SJCRH30 (cell line): ENCODE measurements at places on chromosomes 12 and 14. TPM values are rescaled to one million over a fixed set of nuclear protein-coding genes. Genes with fewer than 3 reads are reported as not detected.

The RNU4-1 gene
- total RNA-seq, result under 0.01 TPM in 2 replicates

The CLEC4C gene
- not detected in 2 replicates for total RNA-seq

The PTGER2 gene
- total RNA-seq, result 0.36 and 0.43 TPM in 2 replicates

The TMEM179 gene
- total RNA-seq, result not detected in 2 replicates

The PRPH gene
- 1.7 and 3.9 TPM in 2 replicates for total RNA-seq

The TMED10 gene
- total RNA-seq, result 119 and 123 TPM in 2 replicates

The DEPDC4 gene
- total RNA-seq, result 4.2 and 5.1 TPM in 2 replicates

The FAM181A gene
- total RNA-seq, result not detected in 2 replicates

The THTPA gene
- total RNA-seq, result 12.3 and 14.9 TPM in 2 replicates

The MYG1 gene
- 35.8 and 37.9 TPM in 2 replicates for total RNA-seq

The ANKS1B gene
- 1.4 and 2.4 TPM in 2 replicates for total RNA-seq

DNA sequence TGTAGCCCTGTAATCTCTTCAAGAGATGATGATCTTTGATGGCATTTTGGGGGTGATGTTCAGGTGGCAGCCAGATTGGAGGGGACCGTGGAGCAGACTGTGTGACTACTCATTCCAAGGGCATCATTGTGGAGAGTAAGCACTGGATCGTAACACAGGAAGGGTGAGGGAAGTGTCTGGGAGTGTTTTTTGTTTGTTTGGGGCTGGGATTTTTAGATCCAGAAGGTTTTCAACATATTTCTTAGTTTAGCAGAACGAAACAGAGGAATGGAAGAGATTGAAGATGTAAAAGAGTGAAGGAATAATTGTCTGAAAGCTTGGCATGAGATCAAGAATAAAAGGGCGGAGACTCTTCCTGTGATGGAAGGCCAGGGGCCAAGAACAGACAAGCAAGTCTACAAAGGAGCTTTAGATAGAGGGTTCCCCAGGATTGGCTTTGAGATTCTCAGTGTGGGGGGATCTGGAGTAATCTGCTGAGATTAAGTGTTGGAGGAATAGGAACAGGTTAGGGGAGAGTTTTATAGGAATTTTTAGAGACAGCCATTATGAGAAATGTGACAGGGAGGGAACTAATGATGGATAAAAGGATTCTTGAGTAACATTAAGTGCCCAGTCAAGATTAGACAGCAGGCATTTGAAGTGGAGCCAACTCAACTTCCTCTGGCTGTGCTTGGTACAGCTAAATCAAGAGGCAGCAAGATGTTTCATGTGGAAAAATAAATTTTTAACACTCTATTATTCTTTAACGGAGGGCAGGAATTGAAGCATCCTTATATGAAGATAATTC lies 79.7 kb upstream of the REP15 start:
- H3K36me3 ChIP-seq, result no peaks in the 10 kb centered on the region
- no peak overlapping the region for H3K27ac ChIP-seq
- no peak overlapping the region for H3K4me3 ChIP-seq

DNA sequence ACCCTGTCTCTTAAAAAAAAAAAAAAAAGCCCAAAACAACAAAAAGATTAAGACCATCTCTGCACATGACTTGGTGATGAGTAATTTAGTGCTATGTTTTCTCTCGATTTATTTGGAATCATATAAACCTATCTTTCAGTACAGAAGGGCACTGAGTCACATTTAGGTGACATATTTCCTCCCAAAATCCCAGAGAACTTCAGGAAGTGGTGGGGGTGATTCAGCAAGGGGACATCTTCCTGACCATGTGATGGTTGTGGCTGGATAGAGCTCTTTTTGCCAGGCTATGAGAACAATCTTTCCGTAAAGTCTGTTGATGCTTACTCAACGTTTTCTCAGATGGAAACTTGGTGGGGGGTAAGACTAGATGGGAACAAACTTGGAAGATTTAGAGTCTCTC lies 50.0 kb downstream of the PPFIBP1 start:
- no peaks in the 10 kb centered on the region; the same call in 1 of the 2 replicates for H3K36me3 ChIP-seq
- no peaks in the 10 kb centered on the region for H3K27me3 ChIP-seq
- no peak overlapping the region for H3K4me3 ChIP-seq

DNA sequence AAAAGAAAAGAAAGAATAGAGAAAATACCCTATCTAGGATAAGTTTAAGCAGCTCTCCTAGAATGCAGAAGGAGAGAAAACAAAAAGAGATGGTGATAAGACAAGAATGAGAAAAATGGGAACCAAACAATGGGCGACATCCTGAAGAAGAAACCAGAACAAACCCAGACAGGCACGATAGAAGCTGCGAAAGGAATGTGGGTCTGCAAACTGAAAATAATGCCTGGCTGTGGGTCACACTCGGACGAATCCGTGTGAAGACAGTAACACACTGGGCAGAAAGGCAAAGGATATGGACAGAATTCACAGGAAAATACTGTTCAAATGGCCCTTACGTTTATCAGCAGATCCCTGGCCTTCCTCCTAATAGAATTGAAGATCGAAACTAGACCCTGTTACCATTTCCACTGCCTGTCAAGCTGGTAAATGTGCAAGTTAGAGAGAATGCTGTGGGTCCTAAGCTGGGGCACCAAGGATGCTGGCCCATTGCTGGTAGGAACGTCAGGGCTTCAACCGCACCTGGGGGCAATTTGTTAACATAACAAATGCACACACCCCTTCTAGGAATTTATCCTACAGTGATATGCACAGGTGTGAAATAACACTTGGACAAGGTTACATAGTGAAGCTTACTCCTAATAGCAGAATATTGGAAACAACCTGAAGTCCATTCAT lies 117.5 kb upstream of the RFLNA start:
- no peaks in the 10 kb centered on the region for H3K36me3 ChIP-seq
- no peaks in the 10 kb centered on the region for H3K27me3 ChIP-seq
- no peak overlapping the region for H3K27ac ChIP-seq
- no peak for DNase-seq
- no peak overlapping the region for H3K4me3 ChIP-seq
- H3K4me1 ChIP-seq, result peaks cover under 1% of the 10 kb centered on the region

GRCh38 chr12:7709969-7710675 lies 1.1 kb upstream of the DPPA3 start:
- H3K4me3 ChIP-seq, result no peak overlapping the region
- no peaks in the 10 kb centered on the region for H3K4me1 ChIP-seq
- H3K36me3 ChIP-seq, result no peaks in the 10 kb centered on the region
- no peak for DNase-seq
- H3K27me3 ChIP-seq, result no peaks in the 10 kb centered on the region

GRCh38 chr14:94689985-94690400 lies 77.8 kb downstream of the SERPINA3 start:
- DNase-seq, result no peak
- H3K27me3 ChIP-seq, result no peaks in the 10 kb centered on the region
- H3K4me1 ChIP-seq, result no peaks in the 10 kb centered on the region
- H3K27ac ChIP-seq, result no peak overlapping the region
- no peaks in the 10 kb centered on the region for H3K36me3 ChIP-seq

DNA sequence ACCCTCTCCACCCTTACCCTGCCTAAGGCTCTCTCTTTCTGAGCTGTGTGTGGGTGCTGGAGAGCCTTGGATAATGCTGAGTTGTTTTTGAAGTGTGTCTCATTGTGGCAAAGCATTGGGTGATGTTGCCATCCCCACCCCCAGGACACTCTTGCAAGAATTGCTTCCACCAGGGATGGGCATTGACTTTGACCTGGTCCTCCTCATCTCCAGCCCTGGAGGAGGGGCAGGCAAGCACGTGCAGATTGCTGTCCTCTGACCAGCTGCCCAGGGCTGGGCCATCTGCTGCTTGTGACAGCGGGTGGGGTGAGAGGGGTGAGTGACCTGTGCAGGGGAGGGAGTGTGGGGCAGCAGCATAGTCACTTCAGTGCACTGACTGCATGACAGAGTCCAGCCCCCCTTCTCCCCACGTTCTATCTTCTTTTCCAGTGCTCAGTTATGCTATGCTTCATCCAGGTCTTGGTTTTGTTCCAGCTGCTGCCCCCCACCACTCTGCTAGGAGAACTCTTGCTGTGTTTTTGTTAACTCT lies 26.2 kb downstream of the SUSD6 start:
- no peak overlapping the region for H3K27ac ChIP-seq
- H3K4me3 ChIP-seq, result no peak overlapping the region
- H3K27me3 ChIP-seq, result no peaks in the 10 kb centered on the region

- DNase-seq, result peak; percentile 33
- H3K4me3 ChIP-seq, result no peak overlapping the region
- no peak overlapping the region for H3K27ac ChIP-seq
- H3K27me3 ChIP-seq, result no peaks in the 10 kb centered on the region
Observed at GRCh38 chr12:104718304-104718929, 239.7 kb downstream of the SLC41A2 start.

DNA sequence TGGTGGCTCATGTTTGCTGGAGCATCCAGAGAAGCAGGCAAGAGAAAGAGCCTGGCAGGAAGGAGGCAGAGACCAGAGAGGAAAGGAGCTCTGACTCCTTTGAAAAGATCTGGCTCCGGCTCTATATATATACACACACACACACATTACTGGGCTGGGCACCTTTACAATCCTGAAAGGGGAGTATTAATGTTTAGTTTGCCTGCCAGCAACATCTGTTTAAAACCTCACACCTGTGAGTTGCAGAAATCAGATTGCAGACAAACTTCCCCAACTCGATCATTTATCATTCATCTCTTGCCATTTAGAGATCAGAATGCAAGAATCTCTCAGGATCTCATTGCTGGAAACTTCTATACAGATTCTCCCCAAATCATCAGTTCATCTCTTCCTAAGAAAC lies at the start of gene KRT77:
Gene KRT77, minus strand, starts transcription at position 101 of the 400 bp plus-strand sequence. Its CDS starts 90 bp downstream, at position 11.
- no peaks in the 10 kb centered on the region for H3K4me1 ChIP-seq
- no peak within 1 kb of the TSS for H3K4me3 ChIP-seq
- no peaks in the 10 kb centered on the region for H3K36me3 ChIP-seq
- DNase-seq, result no peak

DNA sequence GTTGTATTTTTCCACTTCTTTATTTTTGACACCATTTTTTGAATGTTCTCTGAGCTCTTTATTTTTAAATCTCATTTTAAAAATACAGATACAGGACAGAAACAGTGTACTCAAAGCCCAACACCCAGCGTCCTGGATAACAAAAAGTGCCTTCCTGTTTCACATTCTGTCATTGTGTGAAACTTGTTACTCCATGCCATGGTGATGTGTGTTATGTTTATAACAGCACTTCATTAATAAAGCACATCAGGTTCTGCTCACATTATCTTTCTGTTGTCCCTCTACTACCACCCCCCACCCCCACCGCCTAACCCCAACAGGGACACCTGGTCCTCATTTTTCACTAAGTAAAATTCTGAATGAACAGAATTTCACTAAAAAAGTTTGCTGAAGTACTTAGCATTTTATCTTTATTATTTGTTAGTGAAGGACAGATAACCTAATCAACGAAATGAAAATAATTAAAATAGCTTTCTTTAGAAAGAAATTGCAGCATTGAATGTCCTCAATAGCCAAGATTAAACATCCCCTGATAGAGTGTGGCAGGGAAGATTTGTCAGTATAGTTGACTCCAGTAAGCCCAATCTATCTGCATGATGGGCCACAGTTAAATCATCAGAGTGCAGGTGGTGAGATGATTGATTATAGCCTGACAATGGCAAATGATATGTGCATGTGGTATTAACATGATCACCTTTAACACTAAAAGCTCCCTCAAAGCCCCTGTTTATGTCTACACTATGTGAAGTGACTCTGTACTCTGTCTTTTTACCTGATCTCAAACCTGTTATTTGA lies 153.9 kb downstream of the ACSS3 start:
- H3K27me3 ChIP-seq, result no peaks in the 10 kb centered on the region
- H3K27ac ChIP-seq, result no peak overlapping the region
- H3K4me3 ChIP-seq, result no peak overlapping the region
- 0 out of 2 replicates have a peak, but pooled peaks cover 3% of the 10 kb centered on the region for H3K4me1 ChIP-seq

GRCh38 chr12:974271-974862 lies 16.7 kb upstream of the ERC1 start:
- no peaks in the 10 kb centered on the region for H3K36me3 ChIP-seq
- no peak overlapping the region for H3K4me3 ChIP-seq
- no peak overlapping the region for H3K27ac ChIP-seq
- no peak for DNase-seq
- no peaks in the 10 kb centered on the region for H3K4me1 ChIP-seq
- no peaks in the 10 kb centered on the region for H3K27me3 ChIP-seq

DNA sequence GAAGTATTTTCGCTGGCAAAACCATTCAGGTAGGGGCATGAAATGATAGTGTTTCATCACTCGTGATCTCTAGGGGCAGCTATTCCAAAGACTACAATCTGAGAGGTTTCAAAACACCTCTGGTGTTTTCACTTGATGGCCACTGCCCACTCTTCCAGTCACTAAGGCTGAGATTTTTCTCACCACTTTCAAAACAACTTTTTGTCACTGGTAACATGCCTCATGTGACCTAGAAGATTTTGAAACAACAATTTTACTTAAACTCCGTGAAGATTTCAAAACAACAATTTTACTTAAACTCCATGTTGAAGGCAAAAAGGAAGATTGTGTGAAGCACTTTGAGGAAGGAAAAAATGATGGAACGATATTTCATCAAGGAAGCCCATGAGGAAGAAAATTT lies 1.2 kb upstream of the IRAK3 start:
- H3K27me3 ChIP-seq, result no peaks in the 10 kb centered on the region
- no peak for DNase-seq
- H3K36me3 ChIP-seq, result peaks cover 10% of the 10 kb centered on the region
- H3K27ac ChIP-seq, result no peak overlapping the region
- H3K4me1 ChIP-seq, result peaks cover 6% of the 10 kb centered on the region; the same call in 1 of the 2 replicates

GRCh38 chr12:119673634-119674033 lies 5.7 kb downstream of the PRKAB1 start:
- H3K27me3 ChIP-seq, result no peaks in the 10 kb centered on the region
- peaks cover 65% of the 10 kb centered on the region for H3K36me3 ChIP-seq
- no peak overlapping the region for H3K27ac ChIP-seq
- peaks cover 1% of the 10 kb centered on the region for H3K4me1 ChIP-seq
- no peak for DNase-seq
- no peak overlapping the region for H3K4me3 ChIP-seq

GRCh38 chr14:21399311-21399870 lies 15.6 kb upstream of the SUPT16H start:
- H3K36me3 ChIP-seq, result peaks cover 85% of the 10 kb centered on the region
- H3K27me3 ChIP-seq, result no peaks in the 10 kb centered on the region
- no peak overlapping the region for H3K27ac ChIP-seq
- H3K4me1 ChIP-seq, result no peaks in the 10 kb centered on the region
- no peak for DNase-seq
- no peak overlapping the region for H3K4me3 ChIP-seq

DNA sequence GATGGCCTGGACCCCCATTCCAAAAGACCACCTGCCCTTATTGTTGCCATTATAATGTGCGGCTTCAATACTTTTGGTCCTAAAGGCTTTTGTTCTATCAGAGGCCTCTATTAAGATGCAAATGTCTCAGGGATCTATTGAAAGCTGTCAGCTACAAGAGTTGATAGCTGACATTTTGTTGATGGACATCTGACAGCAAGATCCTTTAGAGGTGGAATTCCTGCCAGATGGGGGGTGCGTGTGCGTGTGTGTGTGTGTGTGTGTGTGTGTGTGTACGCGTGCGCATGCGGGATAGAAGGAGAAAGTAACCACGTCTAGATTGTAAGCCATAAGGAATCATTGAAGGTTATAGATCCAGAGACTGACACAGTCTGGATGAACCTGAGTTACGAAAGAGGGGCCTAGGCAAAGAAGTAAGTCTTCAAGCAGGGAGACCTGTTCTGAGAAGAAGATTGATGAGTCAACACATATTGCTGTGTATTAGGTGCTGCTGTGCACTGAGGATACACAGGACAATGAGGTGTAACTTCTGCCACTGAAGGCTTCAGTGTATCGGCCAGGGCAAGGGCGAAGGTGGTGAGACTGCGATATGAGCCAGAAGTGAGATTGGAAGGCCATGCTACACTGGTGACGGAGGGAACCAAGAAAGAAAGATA lies 89.2 kb downstream of the PRMT8 start:
- H3K27ac ChIP-seq, result no peak overlapping the region
- H3K4me1 ChIP-seq, result no peaks in the 10 kb centered on the region
- DNase-seq, result no peak
- no peak overlapping the region for H3K4me3 ChIP-seq
- no peaks in the 10 kb centered on the region; the same call in 1 of the 2 replicates for H3K27me3 ChIP-seq
